ENCODE measurements at places on chromosomes 11 and 22. TPM values are rescaled to one million over a fixed set of nuclear protein-coding genes. Genes with fewer than 3 reads are reported as not detected.

SMIM38 gene
- total RNA-seq = 2.1 TPM

GDPD4 gene
- total RNA-seq = not detected

MS4A6E gene
- total RNA-seq = not detected

IRAG1 gene
- total RNA-seq = 338 TPM

FCHSD2 gene
- 42.4 TPM for total RNA-seq

CD3D gene
- total RNA-seq = 0.83 TPM

MS4A7 gene
- 23.1 TPM for total RNA-seq

CARD18 gene
- not detected for total RNA-seq

CDC42EP1 gene
- total RNA-seq = 19.9 TPM

TRAPPC4 gene
- total RNA-seq = 38.2 TPM

TMEM191C gene
- not detected for total RNA-seq

APOBEC3C gene
- total RNA-seq = 7.2 TPM

APOL5 gene
- total RNA-seq = not detected

HTR3A gene
- total RNA-seq = 1.2 TPM

LRRC74B gene
- not detected for total RNA-seq

OR5P2 gene
- total RNA-seq = not detected

SYT9 gene
- total RNA-seq = not detected

IFTAP gene
- 26.8 TPM for total RNA-seq

ANKK1 gene
- total RNA-seq = 0.17 TPM

KCNQ1OT1 gene
- total RNA-seq = 2.5 TPM

OR51E1 gene
- total RNA-seq = 0.33 TPM

SCUBE1 gene
- 109 TPM for total RNA-seq

SCO2 gene
- total RNA-seq = not detected

CSKMT gene
- total RNA-seq = 2.9 TPM

APOL1 gene
- total RNA-seq = 48.8 TPM

PRR5L gene
- 3.4 TPM for total RNA-seq

NRIP3 gene
- 4.0 TPM for total RNA-seq

OR51I1 gene
- total RNA-seq = not detected

SEC14L6 gene
- total RNA-seq = 1.2 TPM

DGCR6 gene
- 1.9 TPM for total RNA-seq

DRD4 gene
- not detected for total RNA-seq

OR5M10 gene
- total RNA-seq = not detected

RIC3 gene
- 19.9 TPM for total RNA-seq

RAB39A gene
- total RNA-seq = 0.83 TPM

CECR2 gene
- total RNA-seq = 1.1 TPM

RAB3IL1 gene
- 14.1 TPM for total RNA-seq

CDCA5 gene
- 0.33 TPM for total RNA-seq

DGAT2 gene
- total RNA-seq = 1.4 TPM
